ENCODE measurements at places on chromosomes 5 and 9.

- DNase-seq: no peak
Measured at GRCh38 chr5:68973696-68974095, 120.1 kb upstream of the SLC30A5 start.

GRCh38 chr5:147831465-147831864 is at the start of gene SPINK1:
SPINK1 (minus strand) TSS chr5:147831671; CDS start chr5:147831577, 94 bp downstream.
- DNase-seq: no peak

- no peak for DNase-seq
Measured at GRCh38 chr5:158920736-158921135, 179.0 kb downstream of the EBF1 start.

GRCh38 chr5:107403228-107403953 is 267.3 kb downstream of the EFNA5 start:
- DNase-seq: no peak

- no peak for DNase-seq
Measured at GRCh38 chr9:105877721-105878120, 183.4 kb downstream of the TMEM38B start.

DNA sequence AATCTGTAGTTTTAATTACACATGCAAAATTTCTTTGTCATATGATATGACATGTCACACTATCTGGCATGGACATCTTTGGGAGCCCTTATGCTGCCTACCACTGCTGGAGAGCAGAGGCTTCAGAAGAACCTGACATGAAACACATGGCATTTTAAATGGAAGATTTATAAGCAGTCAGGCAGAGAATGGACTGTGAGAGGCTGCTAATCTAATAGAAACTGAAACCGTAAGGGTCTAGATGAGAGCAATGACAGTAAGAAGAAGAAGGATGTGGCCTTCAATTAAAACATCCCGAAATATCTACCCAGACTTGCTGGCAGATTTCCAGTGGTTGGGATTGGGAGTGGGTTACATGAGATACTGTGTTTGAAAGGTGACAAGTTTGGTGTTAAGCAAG is 149.8 kb downstream of the MACIR start:
- DNase-seq: no peak

- DNase-seq: no peak
Measured at GRCh38 chr9:33950371-33950770, 98.3 kb downstream of the UBAP2 start.

GRCh38 chr9:134663084-134663483 is 21.5 kb downstream of the COL5A1 start:
- DNase-seq: no peak

DNA sequence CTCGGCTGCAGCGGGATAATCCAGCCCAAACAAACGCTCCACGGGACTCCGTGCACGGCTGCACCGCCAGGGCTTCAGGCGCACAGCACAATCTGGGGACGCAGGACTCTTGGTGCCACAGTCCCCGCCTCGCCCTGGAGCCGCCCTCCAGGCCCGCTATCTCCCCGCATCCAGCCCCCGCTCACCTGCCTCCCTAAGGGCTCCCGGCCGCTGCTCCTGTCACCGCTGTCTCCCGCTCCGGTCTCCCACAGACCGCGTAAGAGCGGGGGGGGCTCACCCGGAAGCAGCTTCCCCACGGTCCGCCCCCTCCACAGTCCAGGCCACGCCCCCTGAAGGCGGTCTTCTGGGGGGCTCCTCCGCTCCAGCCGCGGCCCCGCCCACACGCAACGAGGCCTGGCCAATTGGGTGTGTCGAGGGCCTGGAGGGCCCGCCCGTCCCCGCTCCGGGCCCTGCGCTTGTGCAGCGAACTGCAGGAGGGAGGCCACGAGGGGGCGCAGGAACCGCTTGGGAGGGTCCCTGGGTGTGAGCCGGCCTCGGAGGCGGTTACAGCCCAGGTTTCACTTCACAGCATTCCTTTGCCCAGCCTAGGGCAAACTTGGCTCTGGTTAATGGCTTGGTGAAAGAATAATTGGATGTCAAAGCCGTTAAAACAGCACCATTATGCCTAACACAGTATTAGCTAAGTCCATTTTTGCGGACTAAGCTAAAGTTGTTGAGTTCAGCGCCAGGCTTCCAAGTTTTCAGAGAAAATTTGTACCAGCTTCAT is at the start of gene ALAD:
ALAD (minus strand) TSS at position 258 of the 766 bp plus-strand sequence. CDS start 7,725 bp downstream, outside the sequence.
- peak; percentile 98 for DNase-seq

GRCh38 chr9:37324691-37325490 is 97.6 kb upstream of the GRHPR start:
- DNase-seq: no peak

- DNase-seq: no peak
Measured at GRCh38 chr5:83000922-83001321, 76.3 kb downstream of the TMEM167A start.

All from fibroblast of skin of back (primary cell).